ENCODE measurements at places on chromosomes 11 and 22. TPM values are rescaled to one million over a fixed set of nuclear protein-coding genes. Genes with fewer than 3 reads are reported as not detected.
A peak's percentile ranks its signal among the peaks of the same experiment; 100 is the strongest.

Gene SLC17A6
- total RNA-seq = not detected

- H3K27ac ChIP-seq = no peak overlapping the region
- no peaks in the 10 kb centered on the region for H3K4me1 ChIP-seq
- H3K27me3 ChIP-seq = no peaks in the 10 kb centered on the region
- no peak overlapping the region for H3K4me3 ChIP-seq
- H3K36me3 ChIP-seq = no peaks in the 10 kb centered on the region
Observed at GRCh38 chr22:31867386-31868153, 76.8 kb upstream of the YWHAH start.

Gene FAM180B
- not detected for total RNA-seq

GRCh38 chr22:22952531-22953280 is 65.1 kb downstream of the IGLL5 start:
- no peaks in the 10 kb centered on the region for H3K27me3 ChIP-seq
- no peak overlapping the region for H3K4me3 ChIP-seq
- no peaks in the 10 kb centered on the region for H3K4me1 ChIP-seq
- H3K36me3 ChIP-seq = no peaks in the 10 kb centered on the region

Gene C11orf42
- not detected for total RNA-seq

DNA sequence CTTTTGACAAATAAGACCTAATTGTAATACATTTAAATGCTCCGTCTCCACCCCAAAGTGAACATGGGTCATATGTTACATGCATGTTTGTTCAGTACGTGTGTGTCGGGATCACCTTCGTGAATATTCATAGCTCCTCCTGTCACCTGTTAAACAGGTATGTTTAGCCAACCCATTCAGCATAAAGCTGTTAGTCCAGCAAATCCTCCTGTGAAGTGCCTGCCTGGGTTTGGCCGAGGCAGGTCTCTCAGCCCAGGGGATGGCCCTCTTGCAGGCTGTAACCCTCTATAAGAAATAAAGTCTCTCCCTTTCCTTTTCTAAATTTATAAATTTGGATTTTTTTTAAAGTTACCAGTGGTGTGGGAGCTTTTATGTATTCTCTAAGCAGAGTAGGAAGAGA is 38.9 kb upstream of the NTM start:
- H3K36me3 ChIP-seq = no peaks in the 10 kb centered on the region
- no peak overlapping the region for H3K4me3 ChIP-seq
- no peak for DNase-seq
- H3K27me3 ChIP-seq = no peaks in the 10 kb centered on the region

GRCh38 chr22:48342016-48342415 is 1485.7 kb downstream of the BRD1 start:
- no peaks in the 10 kb centered on the region for H3K36me3 ChIP-seq
- H3K4me3 ChIP-seq = no peak overlapping the region
- peaks cover 6% of the 10 kb centered on the region for H3K4me1 ChIP-seq
- H3K27ac ChIP-seq = no peak overlapping the region

Gene HEPHL1
- not detected for total RNA-seq

DNA sequence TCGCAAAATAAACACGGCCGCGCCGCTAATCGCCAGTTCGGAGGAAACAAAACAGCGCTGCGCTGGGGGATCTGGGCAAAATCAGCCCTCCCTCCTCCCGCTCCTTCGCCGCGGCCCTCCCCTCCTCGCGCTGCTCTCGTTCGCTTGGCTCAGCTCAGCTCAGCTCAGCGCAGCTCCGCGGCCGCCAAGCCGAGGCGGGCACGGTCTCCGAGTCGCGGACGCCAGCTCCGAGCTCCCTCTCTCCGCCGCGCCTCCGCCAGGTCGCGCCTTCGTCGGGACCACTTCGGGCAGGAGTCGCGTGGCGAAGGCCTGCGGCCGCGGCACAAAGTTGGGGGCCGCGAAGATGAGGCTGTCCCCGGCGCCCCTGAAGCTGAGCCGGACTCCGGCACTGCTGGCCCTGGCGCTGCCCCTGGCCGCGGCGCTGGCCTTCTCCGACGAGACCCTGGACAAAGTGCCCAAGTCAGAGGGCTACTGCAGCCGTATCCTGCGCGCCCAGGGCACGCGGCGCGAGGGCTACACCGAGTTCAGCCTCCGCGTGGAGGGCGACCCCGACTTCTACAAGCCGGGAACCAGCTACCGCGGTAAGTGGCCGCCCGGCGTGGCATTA is at the start of gene SPON1:
Gene SPON1, plus strand, starts transcription at position 162 of the 607 bp plus-strand sequence. Its CDS starts 182 bp downstream, at position 344.
- H3K27ac ChIP-seq = peak within 1 kb of the TSS; percentile 59
- H3K4me1 ChIP-seq = peaks cover 2% of the 10 kb centered on the region
- no peaks in the 10 kb centered on the region for H3K27me3 ChIP-seq

DNA sequence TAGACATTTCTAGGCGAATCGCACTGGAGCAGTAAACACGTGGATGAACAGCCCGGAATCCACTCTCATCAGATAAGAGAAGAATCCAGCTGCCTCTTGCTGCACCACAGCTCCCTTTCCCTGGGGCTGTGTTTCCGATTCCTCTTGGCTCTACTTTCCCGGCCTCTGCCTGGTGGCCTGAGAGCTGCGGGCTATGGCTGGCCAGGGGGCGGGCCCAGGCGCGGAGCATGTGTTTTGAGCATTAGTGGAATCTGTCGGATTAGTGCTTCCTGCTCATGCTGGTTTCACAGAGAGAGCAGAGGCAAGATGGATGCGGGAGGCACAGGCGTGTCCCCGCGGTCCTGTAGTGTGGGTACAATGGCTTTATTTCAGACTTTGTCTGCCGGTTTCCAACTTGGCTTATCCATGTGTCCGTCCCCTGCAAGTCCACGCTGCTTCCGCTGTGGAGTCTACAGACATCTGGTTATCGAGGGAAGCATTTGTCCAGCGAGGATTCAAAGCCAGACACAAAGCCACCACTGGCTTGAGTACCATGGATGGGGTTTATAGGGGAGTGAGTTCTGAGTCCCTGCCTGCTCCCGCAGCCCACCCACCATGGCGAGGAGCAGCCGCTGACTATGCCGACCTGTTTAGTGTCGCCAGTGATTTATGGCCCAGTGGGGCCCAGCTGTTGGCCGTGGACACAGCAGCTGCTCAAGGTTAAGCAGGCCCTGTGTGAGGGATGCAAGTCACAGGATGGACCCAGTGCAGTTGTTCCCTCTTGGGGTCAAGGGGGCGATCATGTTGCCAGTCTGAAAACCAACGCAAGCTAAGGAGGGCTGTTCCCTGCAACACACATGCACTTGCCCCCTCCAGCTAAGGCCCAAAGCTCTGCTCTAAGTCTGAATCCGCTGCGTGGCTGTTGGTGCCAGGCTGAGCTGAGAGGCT is 43.3 kb upstream of the EP300 start:
- no peaks in the 10 kb centered on the region for H3K36me3 ChIP-seq
- DNase-seq = peak; percentile 73
- peaks cover 8% of the 10 kb centered on the region for H3K4me1 ChIP-seq

DNA sequence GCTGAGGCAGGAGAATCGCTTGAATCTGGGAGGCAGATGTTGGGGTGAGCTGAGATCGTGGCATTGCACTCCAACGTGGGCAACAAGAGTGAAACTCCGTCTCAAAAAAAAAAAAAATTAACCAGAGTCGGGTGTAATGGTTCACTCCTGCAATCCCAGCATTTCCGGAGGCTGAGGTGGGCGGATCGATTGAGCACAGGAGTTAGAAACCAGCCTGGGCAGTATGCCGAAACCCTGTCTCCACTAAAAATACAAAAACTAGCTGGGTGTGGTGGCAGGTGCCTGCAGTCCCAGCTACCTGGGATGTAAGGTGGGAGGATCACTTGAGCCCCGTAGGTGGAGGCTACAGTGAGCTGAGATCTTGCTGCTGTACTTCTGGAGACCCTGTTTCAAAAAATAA is 1.5 kb downstream of the RANGAP1 start:
- H3K27ac ChIP-seq = no peak overlapping the region
- no peak overlapping the region for H3K4me3 ChIP-seq
- no peaks in the 10 kb centered on the region for H3K4me1 ChIP-seq
- H3K36me3 ChIP-seq = no peaks in the 10 kb centered on the region
- no peak for DNase-seq

Gene CD44
- total RNA-seq = 22.6 TPM

Gene GSTT2
- not detected for total RNA-seq

Gene OR51E2
- 0.11 TPM for total RNA-seq

GRCh38 chr11:6667733-6668374 is 12.2 kb upstream of the DCHS1 start:
- no peaks in the 10 kb centered on the region for H3K27me3 ChIP-seq
- no peak for DNase-seq
- no peaks in the 10 kb centered on the region for H3K4me1 ChIP-seq

DNA sequence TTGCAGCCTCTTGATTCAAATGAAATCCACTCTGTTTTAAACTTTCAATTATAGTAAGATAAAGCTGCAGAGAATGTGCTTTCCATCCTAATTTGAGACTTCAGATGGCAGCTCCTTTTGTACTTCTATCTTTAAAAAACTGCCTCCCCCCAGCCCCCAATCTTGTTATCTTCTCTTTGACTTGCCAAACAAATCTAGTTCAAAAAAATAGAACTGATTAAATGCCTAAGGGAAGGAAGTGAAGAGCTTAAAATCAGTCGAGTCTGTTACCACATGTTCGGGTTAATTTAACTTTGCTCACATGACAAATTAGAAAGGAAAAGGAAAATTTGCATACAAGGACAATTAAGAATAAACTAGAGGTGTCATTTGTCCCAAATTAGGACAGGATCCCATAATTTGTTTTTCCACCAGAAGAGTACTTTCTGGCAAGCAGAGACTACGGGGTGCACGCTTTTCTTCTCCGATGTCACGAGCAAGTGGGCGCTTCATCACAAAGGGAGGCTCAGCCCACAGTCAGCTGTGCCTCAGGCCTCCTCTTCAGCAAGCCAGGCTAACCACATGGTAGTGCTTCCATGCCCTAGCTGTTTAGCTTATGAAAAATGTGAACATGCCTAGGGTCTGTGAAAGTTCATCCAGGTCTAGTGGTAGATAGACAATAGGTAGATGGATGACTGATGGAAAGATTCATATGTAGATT is 69.0 kb upstream of the LDLRAD3 start:
- H3K36me3 ChIP-seq = no peaks in the 10 kb centered on the region
- no peak overlapping the region for H3K4me3 ChIP-seq
- H3K27ac ChIP-seq = no peak overlapping the region
- no peak for DNase-seq
- H3K27me3 ChIP-seq = no peaks in the 10 kb centered on the region

Gene MAP6
- total RNA-seq = 18.7 TPM

Measured in ovary (tissue), 10 donors.